Activated naive CD4-positive, alpha-beta T cell (primary cell): ENCODE measurements at places on chromosomes 1 and 21.

DNA sequence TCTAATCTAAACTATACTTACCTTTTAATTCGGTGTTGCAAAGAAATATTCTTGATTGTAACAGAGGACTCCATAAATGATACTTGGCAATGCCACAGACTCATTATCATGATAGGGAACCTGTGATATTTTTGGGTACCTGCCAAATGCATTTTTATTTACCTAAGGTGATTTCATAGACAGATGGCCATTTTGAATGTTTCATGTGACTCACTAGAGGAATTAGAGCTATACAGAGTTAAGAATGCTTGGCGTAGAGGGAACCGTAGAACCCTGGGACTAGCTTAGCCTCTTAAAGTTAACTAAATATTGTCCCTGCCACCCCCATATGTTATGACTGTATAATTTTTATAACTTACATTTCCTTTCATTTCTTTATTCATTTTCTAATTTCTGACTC lies 136.1 kb downstream of the DISP1 start:
- no peak for DNase-seq

DNA sequence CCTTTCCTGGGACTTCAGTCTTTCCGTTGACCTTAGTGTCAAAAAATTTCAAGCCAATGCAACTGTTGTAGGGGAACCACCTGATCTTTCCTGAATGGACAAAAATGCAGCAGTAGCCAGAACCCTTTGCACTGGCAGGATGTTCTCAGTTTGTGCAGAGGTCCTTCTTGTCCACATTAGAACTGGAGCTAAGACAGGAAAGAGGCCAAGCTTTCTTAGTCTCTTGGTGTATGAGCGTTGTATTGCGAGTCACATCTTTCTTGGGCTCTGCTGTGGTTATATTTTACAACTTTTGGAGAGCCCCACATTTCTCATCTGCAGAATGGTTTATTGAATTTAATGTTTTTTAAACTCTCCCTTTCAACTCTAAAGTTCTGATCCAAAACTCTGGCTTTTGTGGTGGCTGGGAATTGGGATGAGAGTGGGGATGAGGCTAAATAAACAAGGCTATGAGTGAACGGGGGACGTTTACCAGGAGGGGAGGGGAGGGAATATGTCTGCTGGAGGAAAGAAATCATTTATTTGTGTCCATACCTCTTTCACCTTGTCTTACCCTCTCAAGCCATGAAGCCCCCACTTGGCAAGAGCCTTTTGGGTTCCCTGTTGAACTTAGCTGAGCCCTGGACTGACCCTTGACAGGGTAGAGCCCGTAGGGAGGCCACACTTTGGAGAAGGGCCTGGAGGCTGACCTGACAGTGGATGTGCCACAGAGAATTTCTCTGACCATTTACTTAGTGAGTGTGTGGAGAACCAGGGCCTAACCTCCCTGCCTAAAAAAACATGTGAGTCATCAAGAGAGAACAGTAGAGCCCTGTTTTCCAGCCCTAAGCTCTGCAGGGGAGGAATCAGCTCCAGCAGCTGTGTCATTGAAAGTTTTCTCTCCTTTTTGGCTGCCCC lies 586 bp downstream of the CHI3L2 start:
- no peak for DNase-seq

DNA sequence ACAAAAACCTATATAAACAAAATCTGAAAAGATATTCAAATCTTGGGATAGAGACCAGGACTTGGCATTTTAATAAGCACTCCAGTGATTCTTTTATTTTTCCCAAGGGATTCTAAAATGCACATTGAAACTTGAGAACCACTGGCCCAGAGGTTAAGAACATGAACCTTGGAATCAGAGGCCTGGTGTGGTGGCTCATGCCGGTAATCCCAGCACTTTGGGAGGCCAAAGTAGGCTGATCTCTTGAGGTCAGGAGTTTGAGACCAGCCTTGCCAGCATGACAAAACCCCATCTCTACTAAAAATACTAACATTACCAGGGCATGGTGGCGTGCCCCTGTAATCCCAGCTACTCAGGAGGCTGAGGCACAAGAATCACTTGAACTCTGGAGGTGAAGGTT lies 12.9 kb upstream of the CEP85 start:
- no peak for DNase-seq

- DNase-seq, result no peak
Measured at GRCh38 chr1:54804471-54805132, 3.5 kb upstream of the TTC22 start.

GRCh38 chr21:45551316-45551715 lies 9.1 kb upstream of the SLC19A1 start:
- no peak for DNase-seq

DNA sequence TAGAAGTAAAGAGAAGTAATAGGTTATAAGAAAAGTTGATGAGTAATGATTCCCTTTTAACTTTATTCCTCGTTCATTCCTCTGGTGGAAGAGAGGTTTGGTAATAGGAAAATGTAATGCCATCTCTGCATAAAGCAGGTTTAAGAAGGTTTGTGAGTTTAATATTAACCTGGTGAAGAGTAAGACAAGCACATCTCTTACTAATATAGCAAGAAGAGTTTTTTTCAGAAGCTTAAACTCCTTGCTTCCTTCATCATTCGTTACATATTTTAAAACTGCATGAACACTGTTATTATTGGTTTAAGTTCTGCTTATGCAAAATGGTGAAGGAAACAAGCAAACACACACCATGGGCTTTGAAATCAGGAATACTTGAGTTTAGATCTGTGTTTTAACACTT lies 9.2 kb upstream of the PLA2G4A start:
- DNase-seq, result no peak

DNA sequence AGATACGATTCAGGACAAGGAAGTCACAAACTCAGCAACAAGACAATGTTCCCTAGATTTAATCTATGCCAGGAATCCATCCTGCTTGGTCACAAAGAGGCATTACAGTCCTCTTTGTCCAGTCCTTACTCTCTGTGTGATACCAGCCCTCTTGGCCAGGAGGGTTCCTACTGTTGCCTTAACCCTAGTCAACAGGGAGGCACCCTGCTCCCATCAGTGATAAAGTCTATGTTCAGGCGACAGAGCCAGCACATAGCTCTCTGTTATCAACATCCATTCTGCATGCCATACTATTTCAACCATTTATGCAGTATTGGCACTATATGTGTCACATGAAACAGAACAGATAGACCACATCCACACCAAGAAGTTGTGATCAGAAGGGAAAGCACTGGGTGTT lies 4.4 kb upstream of the NPL start:
- no peak for DNase-seq

DNA sequence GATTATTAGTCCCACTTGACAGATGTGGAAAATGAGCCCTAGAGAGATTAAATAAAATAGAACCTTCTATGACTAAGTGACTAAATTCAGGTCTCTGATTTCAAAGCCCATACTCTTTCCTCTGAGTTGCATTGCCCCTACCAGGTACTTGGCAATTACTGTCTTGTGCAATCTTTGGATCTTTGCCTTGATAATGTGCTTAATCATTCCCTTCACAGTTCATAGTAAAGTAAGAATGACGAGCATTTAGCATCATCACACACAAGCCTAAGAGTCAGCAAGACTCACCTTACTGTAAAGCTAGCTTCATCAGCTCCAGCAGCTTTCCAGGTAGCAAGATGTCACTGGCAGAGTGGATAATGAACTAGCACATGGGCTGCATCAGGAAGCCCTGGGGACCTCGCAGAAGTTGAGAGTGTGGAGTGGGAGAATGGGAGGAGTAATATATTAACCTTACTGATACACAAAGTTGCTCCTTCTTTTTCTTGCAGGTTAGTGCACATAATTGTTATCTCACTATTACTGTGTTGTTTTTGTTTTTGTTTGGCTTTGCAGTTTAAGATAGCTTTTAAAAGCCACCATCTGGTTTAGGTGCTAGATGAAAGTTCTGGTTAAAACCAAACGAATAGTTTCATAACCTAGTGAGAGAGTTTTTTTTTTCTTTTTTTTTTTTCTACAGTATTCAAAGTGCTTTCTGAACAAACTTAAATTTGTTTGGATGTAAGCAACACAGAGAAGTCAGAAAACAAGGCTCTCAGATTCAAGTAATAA lies 71.8 kb downstream of the PBX1 start:
- DNase-seq, result no peak

- no peak for DNase-seq
Measured at GRCh38 chr1:85033221-85033620, 15.1 kb downstream of the MCOLN3 start.

DNA sequence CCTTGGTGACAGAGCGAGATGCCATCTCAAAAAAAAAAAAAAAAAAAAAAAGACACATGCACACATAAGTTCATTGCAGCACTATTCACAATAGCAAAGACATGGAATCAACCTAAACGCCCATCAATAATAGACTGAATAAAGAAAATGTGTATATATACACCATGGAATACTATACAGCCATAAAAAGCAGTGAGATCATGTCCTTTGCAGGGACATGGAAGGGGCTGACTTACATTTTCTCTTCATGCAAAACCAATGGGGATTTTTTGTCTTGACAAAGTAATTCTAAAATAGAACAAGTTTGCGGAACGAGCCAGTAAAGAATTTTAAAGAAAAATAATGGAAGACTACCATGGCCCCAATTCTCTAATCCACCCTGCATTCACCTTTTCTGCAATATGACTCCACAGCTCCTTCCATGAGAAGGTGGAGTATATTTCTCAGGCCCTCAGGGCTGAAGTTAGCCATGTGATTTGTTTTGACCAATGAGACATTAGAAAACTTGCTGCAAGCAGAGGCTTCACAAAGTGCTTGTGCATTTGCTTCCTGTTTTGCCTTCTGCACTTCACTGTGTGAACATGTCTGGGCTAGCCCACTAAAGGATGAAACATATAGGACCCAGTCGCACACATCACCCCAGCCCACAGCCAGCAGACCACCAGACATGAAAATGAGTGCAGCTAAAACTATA lies 78.8 kb upstream of the NR5A2 start:
- DNase-seq, result no peak

DNA sequence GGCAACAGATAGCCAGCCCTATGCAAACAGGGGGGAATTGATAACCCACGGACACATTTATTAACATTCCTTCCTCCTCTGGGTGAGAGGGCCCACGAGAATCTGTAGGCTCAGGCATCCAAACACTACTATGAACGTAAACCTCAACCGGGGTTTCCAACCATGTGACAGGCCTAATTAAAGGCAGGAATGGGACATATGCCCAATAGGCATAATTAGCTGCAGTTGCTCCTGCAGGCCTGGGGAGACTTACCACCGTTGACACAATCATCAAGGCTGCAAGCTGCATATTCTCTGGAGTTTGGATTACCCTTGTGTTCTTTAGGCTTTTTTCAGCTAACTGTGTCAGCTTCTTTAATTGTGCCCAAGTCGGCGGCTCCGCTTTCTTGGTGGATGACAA lies 22.2 kb upstream of the GBP1 start:
- DNase-seq, result no peak

DNA sequence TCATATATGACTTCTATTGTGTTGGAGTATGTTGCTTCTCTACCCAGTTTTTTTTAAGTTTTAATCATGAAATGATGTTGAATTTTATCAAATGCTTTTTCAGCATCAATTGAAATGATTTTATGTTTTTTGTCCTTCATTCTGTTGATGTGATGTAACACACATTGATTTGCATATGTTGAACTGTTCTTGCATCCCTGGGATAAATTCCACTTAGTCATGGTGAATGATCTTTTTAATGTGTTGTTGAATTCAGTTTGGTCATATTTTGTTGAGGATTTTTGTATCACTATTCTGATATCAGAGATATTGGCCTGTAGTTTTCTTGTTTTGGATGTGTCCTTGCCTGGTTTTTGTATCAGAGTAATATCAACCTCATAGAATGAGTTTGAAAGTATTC lies 46.6 kb upstream of the CD55 start:
- DNase-seq, result no peak

- DNase-seq, result no peak
Measured at GRCh38 chr1:173917149-173917548, at the start of gene SERPINC1. Gene SERPINC1, minus strand, starts transcription at chr1:173917327. Its CDS starts 68 bp downstream, at chr1:173917259.

GRCh38 chr1:17140279-17140678 lies 21.0 kb upstream of the PADI2 start:
- DNase-seq, result no peak

GRCh38 chr1:41775956-41776585 lies 142.7 kb downstream of the HIVEP3 start:
- no peak for DNase-seq

GRCh38 chr1:6904476-6905170 lies 119.4 kb downstream of the CAMTA1 start:
- no peak for DNase-seq

- DNase-seq, result no peak
Measured at GRCh38 chr1:21100481-21100921, 76.2 kb downstream of the EIF4G3 start.

DNA sequence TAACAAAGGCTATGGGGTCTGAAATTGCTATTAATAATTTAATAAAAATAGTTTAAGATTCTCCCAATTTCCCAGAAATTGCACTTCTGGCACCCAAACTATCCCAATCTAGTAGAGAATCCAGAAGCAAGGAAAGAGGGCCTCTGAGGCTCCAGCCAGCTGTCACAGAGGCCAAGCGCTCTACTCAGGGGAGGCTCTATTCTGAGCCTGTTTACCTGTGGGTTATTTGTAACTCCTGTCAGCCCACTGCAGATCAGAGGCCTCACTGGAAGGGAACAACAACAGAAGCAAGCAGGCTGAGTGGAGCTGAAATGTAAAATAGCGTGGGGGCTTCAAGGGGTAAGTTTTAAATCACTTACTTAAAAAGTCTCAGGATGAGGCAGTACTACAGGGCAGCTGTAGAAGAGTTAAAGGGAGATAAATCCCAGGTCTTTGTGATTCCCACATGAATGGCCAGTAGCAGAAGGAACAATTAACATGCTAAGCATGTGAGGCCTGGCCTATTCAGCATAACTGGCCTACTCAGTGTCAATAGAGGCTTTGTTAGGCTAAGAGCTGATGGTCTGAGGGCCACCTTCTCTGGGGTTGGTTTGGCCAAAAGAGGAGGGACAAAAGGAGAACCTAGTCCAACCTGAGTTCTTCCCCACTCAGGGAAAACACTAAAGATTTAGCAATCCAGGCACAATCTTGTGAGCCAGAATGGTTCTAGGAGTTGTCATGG lies 12.8 kb downstream of the ZNF687 start:
- DNase-seq, result no peak

- no peak for DNase-seq
Measured at GRCh38 chr1:46081206-46081605, 51.2 kb downstream of the PIK3R3 start.
